ENCODE measurements at places on chromosomes 13 and 19.
A peak's percentile ranks its signal among the peaks of the same experiment; 100 is the strongest.

- DNase-seq, result no peak
Measured at GRCh38 chr13:93260591-93260990, 34.0 kb downstream of the GPC6 start.

- DNase-seq, result no peak
Measured at GRCh38 chr13:27533155-27533643, 82.8 kb upstream of the MTIF3 start.

DNA sequence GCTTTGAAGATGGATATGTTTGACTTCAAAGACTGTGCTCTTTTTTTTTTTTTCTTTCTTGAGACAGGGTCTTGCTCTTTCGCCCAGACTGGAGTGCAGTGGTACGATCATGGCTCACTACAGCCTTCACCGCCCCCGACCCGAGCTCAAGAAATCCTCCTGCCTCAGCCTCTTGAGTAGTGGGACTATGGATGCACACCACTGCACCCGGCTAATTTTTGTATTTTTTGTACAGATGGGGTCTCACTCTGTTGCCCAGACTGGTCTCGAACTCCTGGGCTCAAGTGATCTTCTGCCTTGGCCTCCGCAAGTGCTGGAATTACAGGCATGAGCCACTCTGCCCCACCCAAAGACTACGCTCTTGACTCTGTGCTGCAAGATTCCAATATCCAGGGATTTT is 50.4 kb downstream of the SPTBN4 start:
- DNase-seq, result no peak

DNA sequence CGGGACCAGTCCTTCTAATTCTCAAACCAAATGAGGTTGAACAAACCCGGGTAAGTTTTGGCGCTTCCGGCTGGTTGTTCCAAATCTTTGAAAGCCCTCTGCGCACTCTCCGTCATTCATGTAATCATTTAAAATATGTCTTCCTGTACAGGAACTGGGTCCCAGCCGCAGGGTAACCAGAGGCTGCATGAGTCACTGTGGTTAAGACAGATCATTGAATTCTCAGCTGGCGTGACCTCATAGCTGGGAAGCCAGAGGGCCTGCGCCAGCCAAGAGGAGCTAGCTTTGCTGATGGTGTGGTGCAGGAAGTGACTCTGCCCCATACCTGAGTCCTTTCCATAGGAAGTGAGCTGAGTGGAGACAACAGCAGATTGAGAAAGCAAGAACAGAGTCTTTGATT is 135.2 kb downstream of the TSHZ3 start:
- peak; percentile 45 for DNase-seq

GRCh38 chr13:26590379-26590778 is 32.9 kb downstream of the WASF3 start:
- DNase-seq, result no peak

GRCh38 chr13:110213461-110214074 is 93.4 kb downstream of the COL4A1 start:
- no peak for DNase-seq

- no peak for DNase-seq
Measured at GRCh38 chr13:43676320-43676719, 110.5 kb downstream of the ENOX1 start.

- DNase-seq, result no peak
Measured at GRCh38 chr19:48967346-48968178, 2.5 kb downstream of the FTL start.

DNA sequence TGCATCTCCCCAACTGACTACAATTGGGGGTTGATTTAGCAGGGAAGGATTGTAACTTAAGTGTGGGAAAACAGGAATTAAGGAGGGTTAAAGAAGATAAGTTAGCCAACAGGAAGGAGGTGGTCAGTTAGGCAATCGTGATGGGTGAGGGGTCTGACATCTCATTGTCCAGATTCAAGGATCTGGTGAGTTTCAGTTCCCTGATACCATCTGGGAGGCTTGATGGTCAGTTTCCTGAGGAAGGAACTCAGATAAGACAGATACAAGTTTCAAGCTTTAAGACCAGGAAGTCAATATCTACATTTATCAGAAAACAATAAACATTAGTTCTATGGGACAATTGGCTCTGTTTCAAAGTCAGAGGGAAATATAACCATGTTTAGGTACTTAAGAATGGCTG is 601.8 kb downstream of the SLITRK6 start:
- DNase-seq, result no peak

GRCh38 chr13:34148359-34148758 is 330.4 kb downstream of the RFC3 start:
- DNase-seq, result no peak

- DNase-seq, result no peak
Measured at GRCh38 chr19:46533078-46533620, 37.5 kb upstream of the PNMA8B start.

DNA sequence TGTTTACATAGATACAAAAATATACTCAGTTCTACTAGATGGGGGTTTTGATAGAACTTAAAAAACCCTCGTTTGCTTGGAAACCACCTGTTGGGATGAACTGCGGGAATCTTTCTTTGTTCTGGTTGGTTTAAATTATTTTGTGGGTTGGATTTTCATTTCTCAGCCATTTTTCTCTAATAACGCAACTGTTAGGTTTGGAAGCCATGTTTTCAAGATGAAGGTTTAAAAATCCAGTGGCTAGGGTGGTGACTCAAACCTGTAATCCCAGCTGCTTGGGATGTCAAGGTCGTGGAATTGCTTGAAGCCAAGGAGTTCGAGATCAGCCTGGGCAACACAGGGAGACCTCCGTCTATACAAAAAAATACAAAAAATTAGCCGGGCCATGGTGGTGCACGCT is 1.6 kb downstream of the URI1 start:
- DNase-seq, result no peak

GRCh38 chr19:16969135-16969534 is 57.5 kb downstream of the CPAMD8 start:
- no peak for DNase-seq

DNA sequence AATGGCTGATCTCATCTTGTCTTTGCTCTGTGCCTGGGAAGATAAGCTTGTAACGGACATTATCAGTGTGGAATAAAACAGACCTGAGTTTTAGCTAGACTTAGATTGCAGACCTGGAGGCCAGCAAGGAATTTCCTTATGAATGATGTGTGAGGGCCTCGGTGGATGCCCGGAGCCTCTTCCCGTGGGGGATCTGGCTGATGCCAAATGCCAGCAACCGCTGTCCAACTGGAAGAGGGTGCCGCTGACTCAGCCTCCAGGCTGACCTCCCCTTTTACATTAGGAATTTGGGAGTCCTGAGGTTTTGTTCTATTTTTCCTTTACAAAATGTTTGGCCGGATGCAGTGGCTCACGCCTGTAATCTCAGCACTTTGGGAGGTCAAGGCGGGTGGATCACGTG is 19.6 kb upstream of the LILRA2 start:
- no peak for DNase-seq

DNA sequence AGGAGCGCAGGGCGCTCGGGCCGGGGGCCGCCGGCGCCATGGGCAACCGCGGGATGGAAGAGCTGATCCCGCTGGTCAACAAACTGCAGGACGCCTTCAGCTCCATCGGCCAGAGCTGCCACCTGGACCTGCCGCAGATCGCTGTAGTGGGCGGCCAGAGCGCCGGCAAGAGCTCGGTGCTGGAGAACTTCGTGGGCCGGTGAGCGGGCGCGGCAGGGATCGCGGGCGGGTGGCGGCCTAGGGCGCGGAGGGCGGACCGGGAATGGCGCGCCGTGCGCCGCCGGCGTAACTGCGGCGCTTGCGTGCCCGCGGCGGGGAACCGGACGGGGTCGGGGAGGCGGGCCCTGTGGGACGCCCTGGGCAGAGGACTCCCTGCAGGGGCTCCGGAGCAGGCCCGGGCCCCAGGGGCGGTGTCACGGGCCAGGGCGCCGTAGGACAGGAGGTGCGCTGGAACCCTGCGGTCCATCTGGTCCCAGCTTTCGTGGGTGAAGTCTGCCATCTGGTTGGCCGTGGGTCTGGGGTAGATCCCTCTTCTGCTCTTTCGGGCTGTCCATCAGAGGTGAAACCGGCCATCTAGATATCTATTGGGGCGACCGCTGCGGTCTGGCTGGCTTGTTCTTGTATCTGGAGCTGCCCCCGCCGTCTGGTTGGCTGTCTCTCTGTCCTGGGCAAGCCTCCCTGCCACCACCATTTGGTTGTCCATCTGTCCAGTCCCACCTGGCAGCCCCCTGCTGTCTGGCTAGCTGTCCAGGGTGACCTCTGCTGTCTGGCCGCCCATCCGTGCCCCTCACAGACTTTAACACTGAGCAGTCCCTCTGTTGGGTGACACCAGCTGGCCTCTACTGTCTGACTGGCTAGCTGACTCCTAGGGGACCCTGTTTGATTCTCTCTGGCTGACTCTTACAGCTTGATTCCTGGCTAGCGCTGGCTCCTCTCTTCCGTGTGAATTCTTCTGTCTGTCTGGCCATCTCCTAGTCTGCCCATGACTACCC is 622 bp downstream of the DNM2 start:
- DNase-seq, result no peak

GRCh38 chr13:107574517-107575210 is 640.7 kb downstream of the LIG4 start:
- DNase-seq, result no peak

DNA sequence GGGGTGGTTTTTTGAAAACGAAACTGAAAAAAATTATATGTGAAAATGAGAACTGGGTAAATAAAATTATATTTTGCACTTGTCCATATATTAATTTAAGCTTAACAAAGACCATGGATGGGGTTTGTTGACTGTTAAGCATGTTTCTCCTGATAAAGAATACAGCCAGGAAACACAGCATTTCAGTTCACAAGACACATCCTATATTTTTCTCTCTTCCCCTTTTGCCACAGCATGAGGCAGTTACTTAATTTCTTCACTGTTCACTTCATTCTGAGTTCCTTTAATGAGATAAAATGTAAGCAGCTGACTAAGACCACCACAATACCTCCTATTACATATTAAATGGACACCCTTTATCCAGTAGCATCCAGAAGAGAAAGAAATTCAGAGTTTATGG is 64.0 kb downstream of the RXFP2 start:
- no peak for DNase-seq

DNA sequence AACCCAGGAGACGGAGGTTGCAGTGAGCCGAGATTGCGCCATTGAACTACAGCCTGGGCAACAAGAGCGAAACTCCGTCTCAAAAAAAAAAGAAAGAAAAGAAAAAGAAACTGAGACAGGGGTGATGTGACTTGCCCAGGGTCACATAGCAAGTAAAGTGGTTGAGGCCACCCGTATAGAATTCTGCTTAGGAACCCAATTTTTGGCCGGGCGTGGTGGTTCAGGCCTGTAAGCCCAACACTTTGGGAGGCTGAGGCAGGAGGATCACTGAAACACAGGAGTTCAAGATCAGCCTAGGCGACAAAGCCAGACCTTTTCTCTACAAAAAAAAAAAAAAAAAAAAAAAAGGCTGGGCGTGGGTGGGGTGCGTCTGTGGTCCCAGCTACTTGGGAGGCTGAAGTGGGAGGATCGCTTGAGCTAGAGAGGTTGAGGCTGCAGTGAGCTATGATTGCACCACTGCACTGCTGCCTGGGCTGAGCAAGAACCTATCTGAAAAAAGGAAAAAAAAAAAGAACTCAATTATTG is 1.3 kb downstream of the SNRPA start:
- DNase-seq, result no peak

- no peak for DNase-seq
Measured at GRCh38 chr13:33213024-33213768, 72.4 kb downstream of the STARD13 start.

- DNase-seq, result no peak
Measured at GRCh38 chr13:49063011-49063410, 87.3 kb downstream of the FNDC3A start.

- no peak for DNase-seq
Measured at GRCh38 chr13:39257642-39258041, 219.4 kb downstream of the NHLRC3 start.

DNA sequence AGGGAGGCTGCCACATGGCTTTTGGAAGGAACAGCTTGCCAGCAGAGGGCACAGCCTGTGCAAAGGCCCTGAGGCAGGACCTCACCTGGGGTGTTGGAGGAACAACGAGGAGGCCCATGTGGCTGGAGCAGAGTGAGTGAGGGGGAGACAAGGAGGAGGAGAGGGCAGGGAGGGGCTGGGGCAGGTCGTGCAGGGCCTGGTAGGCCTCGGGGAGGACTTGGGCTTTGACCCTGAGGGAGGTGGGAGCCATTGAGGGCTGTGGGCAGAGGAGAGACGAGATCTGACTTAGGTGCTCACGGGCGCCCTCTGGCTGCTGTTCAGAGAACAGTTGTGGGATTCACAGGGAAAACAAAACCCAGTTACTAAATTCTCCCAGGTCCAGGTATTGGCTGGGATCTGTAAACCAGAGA is 25.2 kb downstream of the ZNRF4 start:
- no peak for DNase-seq

GRCh38 chr19:18297308-18297707 is 15.9 kb upstream of the JUND start:
- no peak for DNase-seq

Data from esophagus squamous epithelium (tissue), 5 donors.